ENCODE measurements at places on chromosomes 1 and 21.
A peak's percentile ranks its signal among the peaks of the same experiment; 100 is the strongest.

DNA sequence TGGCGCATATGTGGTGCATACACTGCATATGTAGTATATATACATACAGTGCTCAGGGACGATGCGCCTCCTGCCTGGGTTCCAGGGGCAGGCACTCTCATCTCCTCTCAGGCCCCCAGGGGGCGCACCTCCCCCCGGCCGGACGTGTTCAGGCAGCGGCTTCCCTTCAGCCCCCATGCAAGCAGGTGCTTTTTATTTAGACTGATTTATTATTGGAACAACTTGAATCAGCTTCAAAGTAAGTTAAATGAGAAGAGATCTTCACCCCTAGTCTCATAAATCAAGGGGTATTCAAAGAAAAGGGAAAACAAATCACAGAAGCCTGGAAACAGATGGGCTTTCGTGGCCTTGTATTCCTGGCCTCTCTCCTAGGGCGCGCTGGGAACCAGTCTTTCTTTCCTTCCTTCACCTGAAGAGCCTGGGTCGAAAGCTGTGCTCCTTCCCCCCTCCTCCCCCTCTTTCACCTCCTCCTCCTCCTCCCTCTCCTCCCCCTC, 64.6 kb downstream of the UBIAD1 start:
- no peak for DNase-seq

GRCh38 chr1:202259705-202260104, 66.1 kb downstream of the LGR6 start:
- DNase-seq: no peak

DNA sequence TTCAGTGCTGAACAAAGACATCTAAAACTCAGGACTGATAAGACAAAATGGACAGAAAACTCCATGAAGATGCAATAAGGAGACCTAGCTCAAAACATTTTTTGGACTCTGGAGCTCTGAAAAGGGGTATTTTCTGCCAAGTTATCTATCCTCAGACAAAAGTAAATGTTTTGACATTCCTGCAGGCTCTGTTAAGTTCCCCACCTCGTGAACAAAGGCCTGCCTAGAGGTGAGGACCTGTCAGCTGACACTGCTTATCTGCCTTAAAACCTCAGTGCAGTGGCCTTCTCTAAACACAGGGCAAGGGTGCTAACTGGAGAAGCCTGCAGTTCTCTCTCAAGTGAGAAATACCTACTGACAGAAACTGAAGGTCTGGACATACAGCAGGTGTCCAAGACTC, 41.1 kb downstream of the COLGALT2 start:
- DNase-seq: no peak

DNA sequence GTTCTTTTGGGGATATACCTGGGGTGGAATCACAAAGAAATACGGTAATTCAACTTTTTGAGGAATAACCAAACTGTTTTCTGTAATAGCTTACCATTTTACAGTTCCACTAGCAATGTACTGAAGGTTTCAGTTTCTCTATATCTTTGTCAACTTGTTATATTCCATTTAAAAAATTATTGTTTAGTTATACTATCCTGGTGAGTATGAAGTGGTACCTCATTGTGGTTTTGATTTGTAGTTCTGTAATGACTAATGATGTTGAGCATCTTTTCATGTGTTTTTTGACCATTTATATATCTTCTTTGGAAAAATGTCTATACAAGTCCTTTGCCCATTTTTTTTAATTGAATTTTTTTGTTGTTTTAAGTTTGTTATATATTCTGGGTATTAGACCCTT, 39.4 kb downstream of the MAST2 start:
- no peak for DNase-seq

GRCh38 chr1:193183019-193183627, 3.3 kb downstream of the B3GALT2 start:
- peak; percentile 38 for DNase-seq

DNA sequence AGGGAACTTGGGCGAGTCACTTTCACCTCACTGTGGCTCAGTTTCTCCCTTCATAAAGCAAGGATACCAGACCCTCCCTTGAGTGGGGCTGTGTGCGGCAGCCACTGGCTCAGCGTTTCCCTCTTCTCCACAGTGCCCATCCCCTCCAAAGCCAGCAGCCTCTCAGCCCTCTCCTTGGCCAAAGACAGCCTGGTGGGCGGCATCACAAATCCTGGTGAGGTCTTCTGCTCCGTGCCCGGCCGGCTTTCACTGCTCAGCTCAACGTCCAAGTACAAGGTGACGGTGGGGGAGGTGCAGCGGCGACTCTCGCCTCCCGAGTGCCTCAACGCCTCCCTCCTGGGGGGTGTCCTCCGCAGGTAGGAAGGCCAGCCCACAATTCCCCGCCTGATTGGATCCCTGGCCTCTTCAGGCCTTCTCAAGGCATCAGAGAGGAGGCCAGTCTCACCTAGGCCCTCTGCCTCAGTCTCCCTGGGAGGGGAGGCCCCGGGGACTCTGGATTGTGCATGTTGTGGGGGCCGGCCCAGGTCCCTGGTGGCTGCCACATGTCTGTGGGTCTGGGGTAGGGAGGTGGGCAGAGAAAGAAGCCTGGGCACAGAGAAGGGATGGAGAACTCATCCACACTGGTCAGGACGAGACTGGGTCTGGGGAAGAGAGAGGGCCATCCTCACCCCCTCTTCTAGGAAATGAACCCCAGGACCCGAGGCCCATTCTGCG, 15.2 kb downstream of the TFAP2E start:
- no peak for DNase-seq

- DNase-seq: no peak
These were observed 265.7 kb downstream of the COL11A1 start for GRCh38 chr1:102842606-102843005.

DNA sequence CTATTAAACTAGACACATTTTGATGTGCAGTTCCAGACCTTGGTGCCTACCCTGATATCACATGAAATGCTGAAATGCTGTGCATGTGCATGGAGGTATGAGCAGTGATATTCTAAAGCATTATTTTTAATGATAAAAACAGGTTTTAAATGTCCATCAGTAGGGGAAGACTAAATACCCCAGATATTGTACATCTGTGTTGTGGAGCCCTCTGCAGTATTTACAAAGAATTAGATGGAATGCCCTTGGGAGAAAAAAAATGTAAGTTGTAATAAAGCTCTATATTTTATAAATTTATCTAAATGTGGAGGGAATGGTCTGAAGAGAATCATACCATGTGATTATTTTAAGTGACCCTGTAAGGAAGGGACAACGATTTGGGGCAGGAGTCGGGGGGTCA, 39.1 kb upstream of the IGSF5 start:
- no peak for DNase-seq

DNA sequence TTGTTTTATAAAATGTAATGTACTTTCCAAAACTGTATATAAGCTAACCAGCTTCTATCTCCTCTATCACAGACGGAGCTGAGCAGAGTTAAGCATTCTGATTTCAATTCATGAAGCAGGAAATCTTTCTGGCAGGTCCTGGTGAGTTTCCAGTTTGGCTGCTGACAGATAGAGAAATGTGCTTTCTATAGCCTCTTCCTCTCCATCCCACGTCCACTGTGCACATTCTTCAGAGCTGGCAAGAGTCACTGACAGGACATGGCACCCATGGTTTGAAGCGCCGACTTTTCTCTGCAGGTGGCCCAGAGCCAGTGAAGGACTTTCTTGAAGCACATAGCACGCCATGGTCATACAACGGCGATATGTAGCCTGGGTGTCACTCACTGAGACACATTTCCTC, 52.3 kb upstream of the POU2F1 start:
- DNase-seq: no peak

DNA sequence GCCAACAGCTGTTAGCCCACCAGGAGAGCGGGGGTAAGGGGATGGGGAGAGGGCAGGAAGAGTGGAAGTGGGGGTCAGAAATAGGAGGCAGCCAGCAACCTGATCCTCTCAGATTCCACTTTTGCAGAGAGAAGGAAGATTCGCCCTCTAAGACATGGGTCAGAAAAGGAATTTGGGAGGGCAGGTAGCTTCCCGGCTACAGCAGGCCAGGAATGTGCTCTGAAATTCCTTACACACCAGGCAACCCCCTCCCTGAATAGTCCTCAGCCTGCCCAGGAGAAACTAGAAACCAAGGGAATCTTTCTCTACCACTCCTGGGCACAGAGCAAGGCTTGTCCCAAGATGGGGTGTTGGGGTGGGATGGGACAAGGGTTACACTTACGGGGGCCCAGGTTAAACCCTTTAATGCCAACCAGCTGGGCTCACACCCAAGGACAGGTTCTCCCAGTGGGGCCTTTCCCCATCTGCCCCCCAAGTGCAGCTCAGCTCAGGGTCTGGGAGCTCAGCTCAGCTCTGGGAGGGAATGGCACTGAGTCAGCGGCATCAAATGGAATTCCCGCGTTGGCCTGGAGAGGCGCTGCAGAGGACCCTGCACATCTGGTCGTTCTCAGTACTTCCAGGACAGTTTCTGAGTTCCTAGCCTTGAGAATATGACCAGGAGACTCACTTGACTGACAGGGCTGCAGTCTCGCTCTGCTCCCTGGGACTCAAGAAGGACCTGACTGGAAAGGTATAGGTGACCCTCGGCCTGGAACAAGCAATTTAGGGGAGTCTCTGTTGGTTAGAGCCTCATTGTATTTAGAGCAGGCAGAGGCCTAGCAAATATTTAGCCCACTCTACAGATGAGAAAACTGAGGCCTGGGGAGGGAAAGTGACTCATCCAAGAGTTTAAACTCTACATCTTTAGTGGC, 761 bp downstream of the TNNT2 start:
- no peak for DNase-seq

- no peak for DNase-seq
These were observed 423.9 kb upstream of the RGS18 start for GRCh38 chr1:191734321-191734720.

GRCh38 chr1:46137916-46138315, 5.5 kb upstream of the PIK3R3 start:
- no peak for DNase-seq

- DNase-seq: no peak
These were observed 122.7 kb downstream of the RGS21 start for GRCh38 chr1:192439373-192440025.

DNA sequence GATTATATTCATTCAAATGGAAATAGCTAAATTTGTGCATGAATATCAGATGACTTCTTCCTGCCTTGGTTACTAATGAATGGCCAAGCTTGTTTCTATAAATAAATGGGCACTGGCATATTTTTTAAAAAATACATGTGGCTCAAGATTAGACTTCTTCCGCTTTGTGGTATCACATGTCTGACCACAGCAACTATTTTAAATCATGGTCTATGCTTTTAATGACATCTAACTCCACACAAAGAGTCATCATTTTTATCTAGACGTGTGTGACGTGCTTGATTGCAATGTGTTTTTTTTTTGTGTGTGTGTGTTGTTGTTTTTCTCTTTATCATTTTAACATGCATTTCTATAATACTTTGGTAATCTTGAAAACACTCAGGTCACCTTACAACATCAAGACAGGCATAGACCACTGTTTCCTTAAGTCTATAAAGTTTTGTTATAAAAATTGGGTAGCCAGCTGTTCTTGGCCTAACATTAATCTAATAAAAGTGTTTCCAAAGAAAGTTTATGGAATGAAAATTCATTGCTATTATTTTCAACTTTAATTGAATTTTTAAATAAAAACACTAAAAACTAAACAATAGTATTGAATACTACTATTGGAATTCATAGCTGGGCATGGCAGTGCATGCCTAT, 29.5 kb downstream of the RGS1 start:
- DNase-seq: no peak

- no peak for DNase-seq
These were observed 164.7 kb downstream of the CLIC6 start for GRCh38 chr21:34833465-34833864.

- no peak for DNase-seq
These were observed 11.8 kb downstream of the DRAM2 start for GRCh38 chr1:111127923-111128643.

DNA sequence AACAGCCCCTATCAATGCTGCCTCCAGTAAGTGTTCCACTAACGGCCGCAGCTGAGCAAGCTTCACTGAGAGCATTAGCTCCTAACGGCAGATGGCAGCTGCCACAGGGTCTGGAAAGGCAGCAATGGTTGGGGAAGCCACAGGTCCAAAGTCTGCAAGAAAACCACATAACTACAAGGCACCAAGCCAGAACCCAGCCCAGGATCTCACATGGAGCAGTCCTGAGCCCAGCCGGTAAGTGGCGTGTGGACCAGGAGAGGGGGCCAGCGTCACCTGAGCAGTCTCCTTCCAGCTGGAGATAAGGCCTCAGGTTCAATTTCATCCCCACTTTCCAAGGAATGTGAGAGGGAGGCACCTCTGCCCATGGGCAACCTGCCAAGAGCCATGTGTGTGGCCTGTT, 13.2 kb downstream of the SYT2 start:
- no peak for DNase-seq

DNA sequence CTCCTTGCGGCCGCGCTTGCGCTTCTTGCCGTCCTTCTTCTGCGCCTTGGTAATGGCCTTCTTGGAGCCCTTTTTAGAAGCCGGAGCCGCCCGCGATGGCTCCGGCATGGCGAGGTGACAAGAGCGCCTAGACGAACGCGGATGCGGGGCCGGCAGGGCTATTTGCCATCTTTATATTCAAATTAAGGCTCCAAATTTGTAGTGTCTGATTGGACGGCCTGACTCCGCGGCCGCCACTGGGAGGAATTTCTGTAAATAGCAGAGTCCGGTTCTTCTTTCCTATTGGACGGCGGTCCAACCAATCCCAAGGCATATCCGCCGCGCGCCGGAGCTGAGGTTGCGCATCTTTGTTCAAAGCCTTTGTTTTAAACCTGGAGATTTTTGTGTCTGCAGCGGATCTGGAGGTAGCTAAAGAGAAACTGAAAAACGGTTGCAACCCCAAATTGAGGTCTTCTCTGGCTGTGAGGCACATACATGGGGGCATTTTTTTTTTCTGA, 22.6 kb upstream of the RNF187 start:
- DNase-seq: peak; percentile 79

- DNase-seq: no peak
These were observed 5.0 kb downstream of the PRELP start for GRCh38 chr1:203480525-203481084.

DNA sequence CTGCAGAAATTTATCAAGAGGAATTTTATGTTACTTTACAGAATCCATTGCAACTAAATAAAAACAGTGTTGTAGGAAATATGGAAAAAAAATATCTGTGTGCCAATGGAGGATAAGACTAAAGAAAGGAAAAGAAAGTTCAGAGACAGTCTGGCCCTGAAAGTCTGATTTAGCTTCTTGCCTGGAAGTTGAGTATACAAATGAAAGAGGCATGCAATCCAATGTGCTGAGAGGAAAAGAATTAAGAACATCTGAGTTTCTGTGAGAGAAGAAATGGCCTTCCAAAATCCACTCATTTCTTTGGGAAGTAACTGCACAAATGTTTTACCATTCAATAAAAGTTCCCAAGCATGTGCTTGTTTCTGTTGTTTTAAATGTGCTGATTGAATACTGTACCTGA, 65.1 kb downstream of the LHX9 start:
- DNase-seq: no peak

- DNase-seq: no peak
These were observed 4.2 kb downstream of the OR6K3 start for GRCh38 chr1:158716335-158716734.
